ENCODE measurements at places on chromosomes 6 and 20. TPM values are rescaled to one million over a fixed set of nuclear protein-coding genes. Genes with fewer than 3 reads are reported as not detected.

The COL21A1 gene
- polyA plus RNA-seq, result 0.05 TPM

DNA sequence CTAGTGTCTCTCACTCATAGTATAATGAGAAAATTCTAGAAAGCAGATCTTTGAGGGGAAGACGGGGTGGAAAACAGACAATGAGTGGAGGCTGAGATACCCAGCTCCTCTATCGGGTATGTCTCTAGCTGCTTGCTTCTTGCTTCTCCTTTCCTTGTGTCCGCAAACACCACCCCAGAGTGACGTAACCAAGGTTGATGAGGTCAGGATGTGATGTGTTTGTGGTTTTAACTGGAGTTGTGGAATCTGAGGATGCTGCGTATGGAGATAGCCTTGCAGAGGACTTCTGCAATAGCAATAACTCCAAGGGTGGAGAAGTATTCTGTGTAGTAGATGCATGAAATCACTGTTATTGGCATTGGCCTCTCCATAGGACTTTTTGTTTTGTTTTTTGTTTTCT lies 132.7 kb upstream of the IFNGR1 start:
- DNase-seq, result peak; percentile 79

The C6orf120 gene
- polyA plus RNA-seq, result 21.4 TPM

- DNase-seq, result no peak
These were observed 223.2 kb downstream of the ZNF217 start for GRCh38 chr20:53370345-53370961.

DNA sequence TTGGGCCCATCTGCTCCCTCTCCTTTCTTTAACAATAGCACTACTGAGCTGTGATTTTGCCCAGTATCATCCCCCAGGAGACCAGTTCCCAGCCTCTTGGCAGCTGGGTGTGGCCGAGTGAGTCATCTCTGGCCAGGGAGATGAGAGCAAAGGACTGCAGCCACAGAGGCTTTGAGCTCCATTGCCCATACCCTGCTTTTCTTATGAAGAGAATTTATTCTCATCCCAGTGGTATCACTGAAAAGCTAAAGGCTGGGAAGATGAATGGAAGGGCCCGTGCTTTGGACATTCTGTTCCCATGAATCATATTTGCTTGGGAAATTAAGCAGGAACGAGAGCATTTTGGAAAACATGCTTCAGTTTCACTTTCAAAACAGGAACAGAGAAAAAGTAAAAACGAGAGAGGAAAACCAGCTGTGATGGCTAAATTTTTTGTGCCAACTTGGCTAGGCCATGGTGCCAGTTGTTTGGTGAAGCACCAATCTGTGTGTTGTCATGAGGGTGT lies 14.9 kb downstream of the CST3 start:
- DNase-seq, result peak; percentile 77

- DNase-seq, result no peak
These were observed 49.5 kb downstream of the DOK5 start for GRCh38 chr20:54524849-54525248.
